Activated CD4-positive, alpha-beta T cell treated with anti-CD3 and anti-CD28 coated beads, Interleukin-2, amount 50 U/mL, for 24 hours (primary cell): ENCODE measurements at places on chromosomes 12 and 14.

DNA sequence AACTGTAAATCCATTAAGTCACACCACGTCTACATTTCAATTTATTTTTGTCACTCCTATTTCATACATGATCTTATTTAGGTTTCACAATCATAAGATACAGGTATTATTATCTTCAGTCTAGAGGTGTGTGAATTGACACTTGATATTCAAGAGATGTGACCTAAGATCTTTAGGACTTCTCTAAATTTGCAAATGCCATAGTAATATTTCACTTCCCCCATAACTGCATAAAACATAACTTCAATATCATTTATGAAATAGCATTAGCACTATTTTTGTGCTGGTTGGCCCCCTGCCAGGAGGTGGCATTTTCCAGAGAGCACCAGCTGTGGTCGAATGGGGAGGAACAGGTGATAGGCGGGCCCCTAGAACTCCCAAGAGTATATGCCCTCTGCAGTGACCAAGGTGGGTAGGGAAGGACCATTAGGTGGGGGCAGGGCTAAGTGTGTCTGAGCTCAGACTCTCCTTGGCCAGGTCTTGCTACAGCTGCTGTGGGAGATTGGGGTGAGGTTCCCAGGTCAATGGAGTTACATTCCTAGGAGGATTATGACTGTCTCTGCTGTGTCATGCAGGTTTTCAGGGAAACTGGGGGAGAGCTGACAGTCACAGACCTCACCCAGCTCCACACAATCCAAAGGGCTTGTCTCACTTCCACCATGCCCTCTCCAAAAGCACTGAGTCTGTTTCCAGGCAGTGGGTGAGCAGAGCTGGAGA lies 49.2 kb upstream of the ERGIC2 start:
- DNase-seq, result no peak

DNA sequence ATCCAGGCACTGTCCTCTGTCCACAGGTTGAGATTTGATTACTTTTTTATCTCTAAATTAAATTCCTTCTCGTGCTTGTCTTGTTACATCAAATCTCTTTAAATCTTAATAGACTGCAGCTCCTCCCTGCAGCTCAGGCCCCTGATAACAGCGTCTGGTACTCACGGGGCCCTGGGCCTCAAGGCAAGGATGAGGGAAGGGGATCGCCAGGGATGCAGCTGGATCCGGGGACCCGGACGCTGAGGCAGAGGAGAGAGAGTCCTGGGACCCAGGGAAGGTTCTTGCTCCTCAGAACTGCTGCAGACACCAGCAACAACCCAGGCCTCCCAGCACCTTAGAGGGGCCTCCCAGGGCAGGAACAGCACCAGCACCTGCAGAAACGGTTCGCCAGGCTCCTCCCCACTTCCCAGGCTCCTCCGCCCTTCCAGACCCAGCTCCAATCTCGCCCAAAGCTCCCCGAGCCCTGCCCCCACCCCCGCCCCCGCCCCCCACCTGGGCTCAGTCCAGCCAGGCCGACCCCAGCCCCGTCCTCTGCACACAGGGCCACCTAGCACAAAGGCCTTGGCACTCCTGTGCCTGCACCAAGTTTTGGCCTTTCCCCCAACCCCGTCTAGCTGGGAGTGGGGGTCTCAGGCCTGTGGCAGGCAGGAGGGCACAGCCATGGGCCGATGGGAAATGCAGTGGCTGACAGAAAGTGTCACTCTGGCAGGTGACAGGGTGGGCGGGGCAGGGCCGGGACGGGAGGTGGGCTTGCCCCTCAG lies 60.3 kb upstream of the GALNT9 start:
- no peak for DNase-seq

- DNase-seq, result peak; percentile 6
Measured at GRCh38 chr14:34043627-34044372, 92.9 kb upstream of the EGLN3 start.

DNA sequence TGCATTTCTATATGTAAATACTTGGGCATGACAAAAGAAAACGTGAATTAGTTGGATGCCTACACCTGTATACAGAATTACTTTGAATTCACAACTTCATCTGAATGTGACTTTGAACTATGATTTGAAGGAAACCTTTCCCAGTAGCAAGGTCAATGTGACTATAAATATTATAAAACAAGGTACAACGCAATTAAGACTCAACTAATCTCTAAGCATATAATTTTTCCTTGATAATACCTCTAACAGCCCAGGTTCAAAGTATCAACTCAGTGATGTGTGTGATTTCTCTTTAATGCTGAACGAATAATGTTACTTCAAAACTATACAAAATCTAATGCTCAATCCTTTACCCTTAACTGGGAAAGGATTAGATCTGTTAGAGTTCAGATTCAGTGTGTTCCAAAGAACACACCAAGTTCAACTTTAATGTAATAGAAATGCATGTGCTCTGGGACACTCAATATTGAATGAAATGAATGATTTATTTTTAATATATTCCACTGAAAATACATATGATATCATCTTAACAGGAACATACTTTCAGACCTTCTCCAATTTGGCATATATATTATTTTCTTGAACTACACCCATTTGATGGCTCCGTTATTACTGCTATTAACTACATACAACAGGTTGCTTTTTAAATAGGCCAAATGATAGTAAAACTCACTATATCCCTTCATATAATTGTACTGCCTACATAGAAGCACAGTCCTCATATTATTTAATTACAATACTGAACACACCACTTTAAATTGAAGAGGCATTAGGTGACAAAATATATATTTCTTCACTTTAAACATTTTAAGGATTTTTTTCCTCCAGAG lies 40.1 kb upstream of the MTERF2 start:
- no peak for DNase-seq

- no peak for DNase-seq
Measured at GRCh38 chr12:121861636-121862254, 3.1 kb upstream of the HPD start.

- DNase-seq, result no peak
Measured at GRCh38 chr12:46770501-46771183, 55.2 kb downstream of the SLC38A4 start.

DNA sequence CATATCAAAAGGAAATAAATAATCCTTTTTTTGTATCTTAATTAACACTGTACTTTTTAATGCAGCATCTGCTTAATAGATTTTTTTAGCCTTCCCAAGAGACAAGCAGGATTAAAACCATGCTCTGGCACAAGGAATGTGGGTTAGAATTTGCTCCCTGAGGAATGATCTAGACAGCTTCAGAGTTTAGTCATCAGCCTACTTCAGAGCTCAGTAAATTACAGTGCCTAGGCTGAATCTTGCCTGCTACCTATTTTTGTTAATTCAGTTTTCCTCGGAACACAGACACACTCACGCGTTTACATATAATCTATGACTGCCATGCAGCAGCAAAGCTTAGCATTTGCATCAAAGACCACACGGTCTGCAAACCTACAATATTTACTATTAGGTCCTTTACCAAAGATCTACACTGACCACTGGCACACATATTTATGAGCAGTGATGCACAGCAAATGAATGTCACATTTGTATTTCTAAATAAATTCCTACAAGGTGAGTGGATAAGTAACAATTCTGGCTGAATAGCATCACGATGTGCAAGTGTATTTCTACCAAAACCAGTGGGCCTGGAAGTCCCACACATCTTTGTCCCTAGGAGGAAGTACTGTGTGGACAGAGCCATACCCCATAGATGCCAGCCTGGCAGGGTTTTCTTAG lies 309.8 kb upstream of the TMEM132C start:
- DNase-seq, result no peak

GRCh38 chr12:65364046-65364445 lies 85.6 kb downstream of the MSRB3 start:
- DNase-seq, result no peak

DNA sequence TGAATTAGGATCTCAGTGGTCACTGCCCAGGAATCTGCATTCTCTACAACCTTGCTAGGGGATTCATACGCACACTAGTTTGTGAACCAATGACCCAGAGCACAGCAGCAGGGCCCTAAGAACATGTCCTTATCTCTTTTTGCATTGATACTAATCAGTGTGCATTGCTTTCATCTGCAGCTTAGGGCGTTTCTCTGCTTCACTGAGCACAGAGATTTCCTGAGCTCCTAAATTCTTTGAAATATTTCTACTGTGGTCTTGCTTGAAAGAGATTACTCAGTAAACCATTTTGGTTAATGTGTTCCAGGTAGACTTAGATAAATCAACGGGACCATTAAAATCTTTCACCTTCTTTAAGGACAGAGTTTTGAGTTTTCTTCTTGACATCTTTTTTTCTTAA lies 351.3 kb upstream of the KITLG start:
- no peak for DNase-seq

DNA sequence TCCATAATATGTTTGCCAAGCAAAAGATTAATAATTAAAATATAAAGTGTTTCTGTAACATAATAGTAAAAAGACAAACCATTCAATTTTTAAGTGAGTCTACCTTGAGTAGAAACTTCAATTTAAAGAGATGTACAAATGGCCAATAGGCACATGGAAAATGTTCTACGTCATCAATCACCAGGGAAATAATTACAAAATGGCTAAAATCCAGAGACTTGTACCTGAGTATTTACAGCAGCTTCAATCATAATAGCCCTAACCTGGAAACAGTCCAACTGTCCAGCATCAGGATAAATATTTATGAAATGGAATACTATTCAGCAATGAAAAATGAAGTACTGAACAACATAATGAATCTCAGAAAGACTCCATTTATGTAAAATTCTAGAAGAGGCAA lies 95.5 kb upstream of the FAR2 start:
- DNase-seq, result no peak

- no peak for DNase-seq
Measured at GRCh38 chr14:62957562-62957961, 87.7 kb downstream of the KCNH5 start.

DNA sequence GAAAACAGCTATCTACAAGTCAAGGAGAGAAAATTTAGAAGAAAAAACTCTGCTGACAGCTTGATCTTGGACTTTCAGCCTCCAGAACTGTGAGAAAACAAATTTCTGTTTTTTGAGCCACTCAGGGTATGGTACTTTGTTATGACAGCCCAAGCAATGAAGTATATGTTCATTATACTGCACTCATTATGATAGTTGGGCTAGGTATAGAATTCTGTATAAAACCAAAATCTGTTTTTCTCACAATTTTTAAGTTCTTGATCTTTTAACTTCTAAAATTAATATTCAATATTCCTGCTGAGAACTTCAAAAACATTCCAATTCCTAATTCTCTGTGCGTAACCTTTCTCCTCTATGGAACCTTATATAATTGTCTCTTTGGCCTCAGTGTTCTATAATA lies 200.8 kb downstream of the SLC5A8 start:
- no peak for DNase-seq

DNA sequence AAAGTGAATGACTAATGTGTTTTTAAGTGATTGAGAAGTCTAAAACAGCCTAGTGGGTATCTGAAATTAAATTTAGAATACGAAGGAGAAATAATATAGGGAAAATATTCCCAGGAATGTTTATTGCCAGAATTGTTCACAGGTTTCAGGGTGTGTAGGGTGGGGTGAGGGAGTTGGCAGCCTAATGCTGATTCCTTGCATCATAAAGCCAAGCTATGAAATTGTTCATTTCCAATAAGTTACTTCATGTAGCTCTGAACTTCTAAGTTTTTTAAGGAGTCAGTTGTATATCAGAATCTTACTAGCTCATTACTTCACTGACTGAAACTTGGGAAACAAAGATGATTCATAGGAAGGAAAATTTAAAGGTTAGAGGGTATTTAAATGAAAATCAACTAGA lies 56.4 kb downstream of the RAB35 start:
- DNase-seq, result no peak

DNA sequence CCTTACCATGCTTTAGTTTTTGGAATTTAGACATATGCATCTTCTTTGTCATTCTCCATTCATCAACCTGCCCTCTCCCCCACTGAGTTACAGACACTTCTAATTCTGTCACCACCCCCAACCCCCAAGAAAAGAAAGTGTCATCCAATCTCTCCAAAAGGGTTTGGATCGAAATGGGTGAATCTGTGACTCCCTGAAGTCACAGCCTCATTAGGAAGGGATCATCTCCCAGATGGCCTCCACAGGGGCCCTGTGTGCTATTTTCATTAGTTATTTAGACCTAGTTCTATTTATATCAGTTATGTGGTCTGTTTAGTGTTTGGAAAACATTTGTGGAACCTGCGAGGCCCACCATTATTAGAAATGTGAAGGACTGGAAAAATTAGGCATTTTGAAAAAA lies 191.0 kb upstream of the ATP2B1 start:
- no peak for DNase-seq

GRCh38 chr12:83629931-83630330 lies 943.2 kb downstream of the TMTC2 start:
- no peak for DNase-seq

DNA sequence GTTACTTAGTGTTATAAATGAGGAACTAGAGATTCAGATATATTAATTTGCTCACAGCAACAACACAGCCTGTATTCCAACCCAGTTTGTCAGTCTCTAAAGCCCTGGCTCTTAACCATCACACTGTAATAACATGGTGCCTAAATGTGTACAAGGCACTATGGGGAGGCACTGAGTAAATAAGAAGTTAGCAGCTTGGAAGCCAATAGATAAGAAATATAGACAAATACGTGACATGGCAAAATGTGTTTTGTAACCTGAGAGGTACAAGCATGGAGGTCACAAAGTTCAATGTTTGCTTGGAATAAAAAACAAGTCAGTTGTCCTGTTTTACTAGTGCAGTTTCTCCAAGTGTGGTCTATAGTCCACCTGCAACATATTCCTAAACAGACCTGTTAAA lies 16.3 kb upstream of the SLCO1A2 start:
- no peak for DNase-seq

DNA sequence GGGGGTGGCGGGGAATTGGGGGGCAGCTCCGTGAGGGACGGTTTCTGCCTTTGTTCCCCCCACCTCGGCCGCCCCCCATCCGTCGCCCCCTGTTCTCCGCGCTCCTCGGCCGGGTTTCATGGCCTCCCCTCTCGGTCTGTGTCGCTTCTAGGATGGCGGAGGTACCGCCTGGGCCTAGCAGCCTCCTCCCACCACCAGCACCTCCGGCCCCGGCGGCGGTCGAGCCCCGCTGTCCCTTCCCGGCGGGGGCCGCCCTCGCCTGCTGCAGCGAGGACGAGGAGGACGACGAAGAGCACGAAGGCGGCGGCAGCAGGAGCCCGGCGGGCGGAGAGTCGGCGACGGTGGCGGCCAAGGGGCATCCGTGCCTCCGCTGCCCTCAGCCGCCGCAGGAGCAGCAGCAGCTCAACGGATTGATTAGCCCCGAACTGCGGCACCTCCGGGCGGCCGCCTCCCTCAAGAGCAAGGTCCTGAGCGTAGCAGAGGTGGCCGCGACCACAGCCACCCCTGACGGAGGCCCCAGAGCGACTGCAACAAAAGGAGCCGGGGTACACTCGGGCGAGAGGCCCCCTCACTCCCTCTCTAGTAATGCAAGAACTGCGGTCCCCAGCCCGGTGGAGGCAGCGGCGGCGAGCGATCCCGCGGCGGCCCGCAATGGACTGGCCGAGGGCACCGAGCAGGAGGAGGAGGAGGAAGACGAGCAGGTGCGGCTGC lies 575 bp downstream of the NAA30 start:
- peak; percentile 3 for DNase-seq

DNA sequence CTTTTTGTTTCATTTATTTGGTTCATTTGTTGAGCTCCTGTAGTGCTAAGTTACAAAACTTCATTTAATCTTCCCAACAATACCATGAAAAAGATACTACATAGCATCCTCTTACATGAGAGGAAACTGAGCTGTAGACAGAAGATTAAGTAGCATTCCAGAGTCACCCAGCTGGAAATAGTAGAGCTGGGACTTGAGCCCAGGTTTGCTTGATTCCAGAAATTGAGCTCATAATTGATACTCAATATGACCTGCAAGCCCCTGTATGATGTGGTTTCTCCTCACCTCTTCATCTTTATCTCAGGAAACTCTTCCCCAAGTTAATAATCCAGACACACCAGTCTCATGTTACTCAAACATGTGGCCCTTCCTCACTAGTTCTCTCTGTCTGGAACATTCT lies 87.0 kb upstream of the DAAM1 start:
- DNase-seq, result no peak
